NCI-H1105 (cell line): ENCODE measurements at places on chromosomes 2 and 18.
A peak's percentile ranks its signal among the peaks of the same experiment; 100 is the strongest.

- DNase-seq, result no peak
Observed at GRCh38 chr2:158570869-158571268, 114.1 kb downstream of the PKP4 start.

DNA sequence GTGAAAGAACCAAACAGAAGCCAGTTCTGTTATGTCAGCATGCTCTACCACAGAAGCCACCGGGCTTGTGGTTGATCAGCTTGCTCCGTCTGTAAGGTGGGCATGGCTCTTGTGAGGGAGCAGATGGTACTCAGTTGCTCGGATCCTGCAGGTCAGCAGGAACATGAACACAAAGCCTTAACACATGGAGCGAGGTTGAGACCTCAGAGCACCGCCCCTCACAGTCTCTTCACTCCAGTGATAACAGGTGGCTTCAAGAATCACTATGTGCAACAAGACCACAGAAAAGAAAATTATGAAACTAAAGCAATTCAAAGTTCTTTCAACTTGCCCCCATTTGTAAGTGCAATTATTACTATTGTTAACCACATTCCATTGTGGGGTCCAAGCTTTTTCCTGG is 72.1 kb downstream of the OSBPL6 start:
- DNase-seq, result no peak

DNA sequence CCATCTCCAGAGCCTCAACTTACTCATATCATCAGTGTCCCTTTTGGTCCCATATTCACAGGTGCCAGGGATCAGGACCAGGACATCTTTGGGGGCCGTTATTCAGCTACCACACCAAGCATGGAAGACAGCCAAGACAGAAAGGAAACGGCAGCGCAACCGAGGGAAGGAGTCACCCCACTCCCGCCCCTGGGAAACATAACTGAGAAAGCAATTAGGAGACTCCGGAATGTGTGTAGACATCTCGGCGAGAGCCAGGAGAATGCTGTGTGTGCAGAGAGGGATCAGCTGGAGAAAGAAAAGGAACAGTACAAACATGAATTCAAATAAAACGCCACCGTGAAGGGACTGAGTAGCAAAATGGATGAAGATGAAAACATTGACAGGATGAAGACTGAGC is 13.4 kb upstream of the BOK start:
- no peak for DNase-seq

GRCh38 chr2:64296695-64297346 is 152.6 kb upstream of the PELI1 start:
- DNase-seq, result no peak

- no peak for DNase-seq
Observed at GRCh38 chr2:225013425-225014365, 28.6 kb downstream of the DOCK10 start.

- DNase-seq, result no peak
Observed at GRCh38 chr2:173814306-173814705, 150.9 kb downstream of the SP3 start.

- no peak for DNase-seq
Observed at GRCh38 chr18:67519592-67519991, 3.1 kb upstream of the DSEL start.

DNA sequence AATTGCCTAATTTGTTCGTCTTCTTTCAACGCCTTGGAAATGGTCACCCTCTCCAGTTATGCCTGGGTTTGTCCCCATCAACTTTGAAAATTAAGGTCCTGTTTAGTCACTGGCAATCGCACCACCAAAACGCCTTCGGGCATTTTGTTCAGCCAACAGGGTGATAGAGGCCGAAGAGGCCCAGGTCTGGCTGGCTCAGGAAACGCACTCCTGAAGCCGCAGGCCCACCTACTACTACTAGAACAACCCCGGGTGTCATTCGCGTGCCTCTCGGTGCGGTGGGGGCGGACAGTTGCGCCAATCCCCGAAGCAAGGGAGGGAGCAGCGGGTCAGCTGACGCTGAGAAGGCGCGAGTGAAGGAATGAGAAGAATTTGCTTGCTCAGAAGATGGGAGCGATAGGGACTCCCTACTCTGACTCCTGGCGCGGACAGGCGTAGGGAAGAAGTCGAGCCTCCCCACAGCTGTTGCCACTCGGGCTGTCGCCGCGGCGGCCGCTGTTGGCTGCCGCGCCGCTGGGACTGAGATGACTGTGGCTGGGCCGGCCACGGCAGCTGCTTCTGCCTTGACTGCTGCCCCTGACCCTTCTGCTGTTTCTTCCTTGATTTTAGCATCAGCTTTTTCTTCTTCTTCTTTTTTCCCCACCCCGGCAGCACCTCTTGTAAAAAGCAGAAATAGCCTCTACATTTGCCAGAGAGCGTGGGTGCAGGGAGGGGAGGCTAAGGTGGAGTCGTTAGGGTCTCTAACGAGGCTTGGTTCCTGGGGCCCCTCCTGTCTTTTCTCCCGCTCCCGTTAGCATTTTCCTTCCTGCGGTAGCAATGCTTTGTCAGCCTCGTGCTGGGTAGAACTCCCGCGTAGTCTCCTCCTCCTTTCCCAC is 387.6 kb downstream of the FIGN start:
- DNase-seq, result no peak

- DNase-seq, result no peak
Observed at GRCh38 chr2:190653931-190654330, 5.0 kb downstream of the NAB1 start.

DNA sequence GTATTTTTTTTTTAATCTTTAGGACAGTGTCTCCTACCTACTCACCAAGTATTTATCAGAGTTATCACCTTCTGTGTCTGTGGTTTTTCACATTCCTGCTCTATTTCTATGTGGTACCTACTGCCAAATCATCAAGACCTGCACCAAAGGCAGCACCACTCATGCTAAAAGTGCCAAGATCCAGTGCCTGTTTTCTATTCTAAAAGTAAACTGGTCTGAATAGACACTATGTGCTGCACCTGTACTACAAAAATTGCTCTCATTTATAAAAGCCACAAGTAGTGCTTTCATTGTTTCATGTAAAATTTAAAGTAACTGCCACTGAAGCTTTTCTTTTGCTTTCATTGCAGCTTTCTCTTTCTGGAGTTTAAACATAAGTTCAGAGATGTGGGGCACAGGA is 103.9 kb upstream of the GULP1 start:
- DNase-seq, result no peak

- DNase-seq, result no peak
Observed at GRCh38 chr2:82139979-82140611, 1835.5 kb upstream of the LRRTM1 start.

GRCh38 chr2:68767031-68767961 is 32.7 kb downstream of the ARHGAP25 start:
- DNase-seq, result no peak

- no peak for DNase-seq
Observed at GRCh38 chr2:111643759-111644158, 240.2 kb downstream of the ANAPC1 start.

DNA sequence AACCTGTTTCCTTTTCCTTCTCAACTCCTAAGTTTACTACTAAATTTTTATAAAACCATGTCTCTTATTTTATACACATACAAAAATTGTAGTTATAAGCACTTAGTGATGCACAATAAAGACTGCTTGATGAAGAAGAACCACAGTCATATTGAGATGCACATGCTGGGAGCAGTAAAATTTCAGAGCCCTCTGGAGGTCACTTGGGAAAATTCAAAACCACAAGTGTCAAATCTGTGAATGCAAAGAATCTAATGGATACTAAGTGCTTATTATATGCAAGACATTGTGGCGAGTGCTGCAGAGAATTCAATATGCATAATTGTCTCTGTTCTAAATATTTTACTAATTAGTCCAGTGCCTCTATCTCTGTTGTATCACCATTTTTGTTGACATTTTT is 180.5 kb downstream of the VWC2L start:
- DNase-seq, result no peak

GRCh38 chr2:186737732-186738508 is 44.1 kb downstream of the FAM171B start:
- no peak for DNase-seq

DNA sequence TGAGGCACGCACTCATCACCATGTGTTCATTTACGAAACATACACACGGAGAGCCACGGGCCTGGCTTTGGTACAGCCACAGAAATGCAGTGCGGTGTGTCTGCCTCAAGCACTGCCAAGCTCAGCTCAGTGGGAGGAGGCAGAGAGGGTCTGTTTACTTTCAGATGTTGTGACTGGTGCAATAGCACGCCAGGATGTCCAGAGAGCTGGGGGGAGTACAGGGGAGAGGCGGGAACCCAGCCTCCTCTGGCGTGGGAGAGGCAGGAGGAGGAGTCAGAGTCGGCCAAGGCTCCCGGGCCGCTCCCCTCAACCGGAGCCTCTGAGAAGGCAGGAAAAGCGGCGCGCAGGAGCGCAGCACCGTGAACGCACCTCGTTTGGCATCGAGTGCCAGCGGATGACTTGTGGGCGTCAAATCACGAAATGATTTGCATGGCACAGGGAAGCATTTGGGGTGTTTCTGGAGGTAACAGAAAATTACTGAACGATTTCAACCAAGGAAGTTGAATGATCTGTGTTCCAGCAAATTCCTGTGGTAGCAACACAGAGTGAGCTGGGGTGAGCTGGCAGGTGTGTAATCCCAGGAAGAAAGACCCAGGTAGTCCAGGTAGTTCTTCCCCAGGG is 143.0 kb downstream of the ZNF516 start:
- no peak for DNase-seq

- DNase-seq, result no peak
Observed at GRCh38 chr2:240349133-240350005, 86.1 kb upstream of the GPC1 start.

DNA sequence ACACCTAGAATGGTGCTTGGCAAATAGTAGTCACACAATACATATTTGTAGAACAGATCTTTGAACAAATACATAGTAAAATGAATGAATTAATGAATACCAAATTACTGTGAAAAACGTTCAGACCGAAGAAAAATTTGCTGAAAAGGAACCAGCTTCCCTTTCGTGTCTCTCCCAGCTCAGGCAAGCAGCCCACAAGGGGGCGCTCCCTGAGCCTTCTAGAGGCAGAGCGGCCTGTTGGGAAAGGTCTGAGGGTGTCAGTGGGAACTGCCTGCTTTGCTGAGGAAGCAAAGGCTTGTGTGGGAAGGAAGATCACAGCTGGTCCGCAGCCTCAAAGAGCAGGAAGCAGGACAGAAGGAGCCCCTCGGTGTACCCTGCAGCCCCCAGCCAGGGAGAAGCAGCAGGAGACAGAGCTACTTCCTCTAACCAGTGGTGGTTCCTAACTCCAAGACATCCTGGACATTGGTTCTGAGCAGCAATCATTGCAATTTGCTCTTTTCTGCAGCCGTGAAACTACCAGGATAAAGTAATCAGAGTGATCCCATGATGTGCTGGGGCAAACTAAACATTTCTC is 231.1 kb downstream of the ANKRD30B start:
- no peak for DNase-seq

- no peak for DNase-seq
Observed at GRCh38 chr2:46164529-46165301, 132.5 kb upstream of the EPAS1 start.

DNA sequence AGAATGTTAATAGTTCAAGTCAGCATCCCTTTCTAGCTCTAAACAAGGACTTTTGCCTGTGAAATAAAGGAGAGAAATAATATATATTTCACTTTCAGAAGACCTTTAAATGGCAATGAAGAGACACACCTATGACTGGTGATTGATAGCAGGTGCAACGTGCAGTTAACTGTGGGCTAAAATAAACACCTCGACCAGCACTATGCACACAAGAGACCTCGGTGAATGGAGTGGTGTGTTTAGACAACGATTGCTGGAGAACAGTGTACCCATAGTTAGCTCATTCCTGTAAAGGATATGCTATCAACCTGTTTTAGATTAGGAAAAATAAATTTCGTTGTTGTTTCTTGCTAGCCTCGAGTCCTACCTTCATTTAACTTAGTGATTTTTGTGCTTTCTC is 143.4 kb downstream of the NR4A2 start:
- peak; percentile 12 for DNase-seq

DNA sequence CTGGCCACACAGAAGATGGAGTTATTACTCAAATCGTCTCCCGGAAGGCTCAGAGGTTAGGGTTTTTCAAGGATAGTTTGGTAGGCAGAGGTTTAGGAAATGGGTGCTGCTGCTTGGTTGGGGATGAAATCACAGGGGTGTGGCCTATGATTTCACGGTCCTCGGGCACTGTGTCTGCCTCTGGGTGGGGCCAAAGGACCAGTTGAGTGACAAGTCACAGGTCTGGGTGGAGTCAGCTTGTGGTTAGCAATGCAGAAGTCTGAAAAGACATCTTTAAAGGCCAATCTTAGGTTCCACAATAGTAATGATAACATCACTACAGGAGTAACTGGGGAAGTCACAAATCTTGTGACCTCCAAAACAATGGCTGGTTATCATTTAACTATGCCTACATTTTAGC is 387.8 kb downstream of the ZNF521 start:
- DNase-seq, result no peak

DNA sequence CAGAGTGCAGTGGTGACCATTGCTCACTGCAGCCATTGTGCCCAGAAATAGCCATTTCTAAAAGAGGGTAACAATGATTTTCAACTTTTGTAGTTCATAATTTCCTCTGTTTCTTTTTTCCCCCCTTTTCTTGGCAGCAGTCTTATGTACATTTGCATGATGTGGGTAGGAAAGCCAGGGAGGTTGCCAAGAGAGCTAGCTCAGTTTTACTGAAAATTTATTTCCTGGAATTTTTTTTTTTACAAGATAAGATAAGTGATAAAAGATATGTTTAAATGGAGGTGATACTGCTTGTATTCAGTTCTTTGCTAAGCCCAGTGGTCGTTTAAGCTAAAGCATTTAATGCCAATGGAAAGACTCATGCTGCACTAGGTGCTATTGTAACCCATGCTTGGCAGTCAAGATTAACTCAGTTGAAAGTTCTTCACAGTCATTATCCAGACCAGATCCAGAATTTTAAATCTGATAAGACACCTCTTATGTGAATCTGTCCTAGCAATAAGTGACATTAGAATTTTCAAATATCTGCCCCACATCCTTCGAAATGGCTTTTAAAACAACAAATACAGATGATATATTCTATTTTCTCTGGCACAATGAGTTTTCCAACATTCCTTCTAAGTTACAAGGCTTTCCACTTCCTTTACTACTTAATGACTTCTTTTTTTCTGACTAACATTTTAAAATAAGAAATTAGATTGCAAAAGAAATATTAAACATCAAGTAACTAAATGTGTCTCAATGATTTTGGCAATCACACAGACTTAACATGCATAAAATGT is 4.4 kb upstream of the ATP8B1 start:
- DNase-seq, result no peak

GRCh38 chr2:156908825-156909224 is 348.7 kb upstream of the GALNT5 start:
- DNase-seq, result no peak

GRCh38 chr2:85183479-85183878 is 50.3 kb downstream of the TCF7L1 start:
- no peak for DNase-seq

GRCh38 chr2:135694711-135695110 is 46.9 kb upstream of the UBXN4 start:
- DNase-seq, result no peak

- peak; percentile 5 for DNase-seq
Observed at GRCh38 chr2:88671786-88672427, 19.6 kb upstream of the RPIA start.
